ENCODE measurements at places on chromosomes 3 and 15. TPM values are rescaled to one million over a fixed set of nuclear protein-coding genes. Genes with fewer than 3 reads are reported as not detected.

Gene SLC12A1
- total RNA-seq, result not detected

Gene WDR5B
- 6.9 TPM for total RNA-seq

Gene ZDHHC3
- total RNA-seq, result 58.3 TPM

Gene TF
- not detected for total RNA-seq

Gene CTDSPL2
- 49.3 TPM for total RNA-seq

Gene LRRC31
- not detected for total RNA-seq

Gene ARGFX
- not detected for total RNA-seq

Gene LMAN1L
- not detected for total RNA-seq

Gene IMPG2
- 0.32 TPM for total RNA-seq
